ELF-1 (cell line): ENCODE measurements at places on chromosomes 2 and 18.
A peak's percentile ranks its signal among the peaks of the same experiment; 100 is the strongest.

GRCh38 chr2:12219761-12220160, 473.3 kb downstream of the LPIN1 start:
- DNase-seq, result no peak

GRCh38 chr2:156379071-156379470, 46.5 kb upstream of the NR4A2 start:
- DNase-seq, result no peak

GRCh38 chr2:100919316-100919715, 82.8 kb upstream of the RPL31 start:
- DNase-seq, result peak; percentile 33

DNA sequence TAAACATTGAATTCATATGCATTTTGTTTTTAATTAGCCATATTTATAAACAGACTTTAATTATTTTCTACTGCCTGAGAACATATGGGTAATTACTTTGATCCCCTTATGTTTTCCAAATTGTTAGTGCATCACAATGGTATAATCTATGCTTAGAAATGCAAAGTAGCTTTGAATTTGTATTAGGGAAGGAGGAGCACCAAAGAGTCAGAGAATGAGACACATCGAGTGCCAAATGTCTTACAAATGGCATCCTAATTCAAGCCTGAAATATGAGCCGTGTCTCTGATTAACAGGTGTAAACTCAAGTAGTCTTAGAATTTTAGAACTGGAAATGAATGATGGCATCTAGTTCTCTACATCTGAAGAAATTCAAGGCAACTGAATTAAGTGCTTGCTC, 8.7 kb upstream of the HNMT start:
- DNase-seq, result no peak

DNA sequence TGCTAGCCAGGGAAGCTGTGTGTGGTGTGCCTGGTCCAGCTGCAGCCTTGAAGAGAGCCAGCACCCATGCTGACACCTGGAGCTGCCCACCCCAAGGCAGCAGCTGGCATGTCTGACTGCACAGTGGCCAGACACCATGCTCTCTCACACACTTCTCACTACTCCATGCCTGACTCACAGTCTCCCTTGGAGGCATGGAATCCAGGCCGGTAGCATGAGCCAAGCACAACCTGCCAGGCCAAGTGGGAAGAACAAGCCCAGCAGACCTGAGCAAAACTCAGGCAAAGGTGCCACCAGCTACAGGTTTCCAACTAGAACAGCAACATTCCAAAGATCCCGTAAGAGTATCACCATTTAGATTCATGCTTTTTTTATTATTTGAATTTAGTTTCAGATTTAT, 625.3 kb upstream of the LRRTM4 start:
- DNase-seq, result peak; percentile 12

DNA sequence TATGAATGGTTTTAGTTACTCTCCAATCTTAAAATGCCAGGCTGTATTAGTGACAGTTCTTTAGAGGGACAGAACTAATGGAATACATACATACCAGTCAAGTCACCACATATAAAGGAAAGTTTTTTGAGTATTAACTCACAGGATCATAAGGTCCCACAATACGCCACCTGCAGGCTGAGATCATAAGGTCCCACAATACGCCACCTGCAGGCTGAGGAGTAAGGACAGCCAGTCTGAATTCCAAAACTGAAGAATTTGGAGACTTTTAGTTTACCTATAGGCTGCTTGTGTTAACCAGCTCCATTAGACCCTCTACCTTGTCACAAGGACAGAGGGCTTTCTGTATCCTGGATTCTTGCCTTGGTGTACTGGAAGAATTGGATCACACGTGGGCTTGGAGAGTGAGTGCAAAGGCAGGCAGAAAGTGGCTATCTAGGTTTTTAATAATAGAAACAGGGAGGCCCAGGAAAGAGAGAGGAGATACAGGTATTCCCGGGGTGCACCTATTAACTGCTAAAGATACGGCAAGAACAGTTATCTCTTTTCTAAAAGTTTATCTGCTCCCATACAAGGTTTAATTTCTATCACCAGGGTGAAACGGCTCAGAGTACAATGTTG, 234.9 kb upstream of the CYRIA start:
- DNase-seq, result peak; percentile 43

DNA sequence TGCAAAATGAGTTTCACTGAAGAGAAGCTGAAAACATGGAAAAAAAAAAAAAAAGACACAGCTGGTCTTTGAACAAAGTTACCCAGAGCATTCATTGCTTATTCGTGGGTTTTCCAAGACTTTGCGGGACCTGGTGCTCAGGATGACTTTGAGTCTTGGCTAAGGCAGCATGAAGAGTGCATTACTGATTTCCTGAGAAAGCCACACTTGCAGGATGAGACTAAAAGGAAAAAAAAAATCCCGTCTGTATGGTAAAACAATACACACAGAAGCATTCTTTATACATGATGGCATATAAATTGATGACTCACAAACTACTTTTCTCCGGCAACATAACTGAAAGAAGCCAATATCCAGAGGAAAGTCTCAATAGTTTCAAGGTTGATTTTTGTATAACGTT, 195.4 kb downstream of the SPP2 start:
- no peak for DNase-seq

DNA sequence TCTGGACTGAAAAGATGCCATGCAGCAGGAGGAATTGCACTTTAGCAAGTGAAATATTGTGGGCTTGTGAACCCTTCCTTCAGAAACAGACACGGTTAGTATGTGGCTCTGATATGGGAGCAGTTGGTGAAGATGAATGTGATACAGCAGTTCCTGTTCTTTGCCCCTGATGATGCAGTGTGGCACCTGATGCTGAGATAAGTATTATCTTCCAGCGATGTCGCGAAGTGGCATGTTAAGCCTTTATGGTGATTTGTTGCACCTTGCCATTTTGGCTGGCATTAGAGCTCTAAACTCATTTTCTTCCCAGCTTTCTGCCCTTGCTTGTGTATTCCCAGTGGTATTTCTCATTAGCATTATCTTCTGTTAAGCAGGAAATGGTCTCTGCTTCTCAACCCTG, 441.6 kb upstream of the RAB12 start:
- no peak for DNase-seq

DNA sequence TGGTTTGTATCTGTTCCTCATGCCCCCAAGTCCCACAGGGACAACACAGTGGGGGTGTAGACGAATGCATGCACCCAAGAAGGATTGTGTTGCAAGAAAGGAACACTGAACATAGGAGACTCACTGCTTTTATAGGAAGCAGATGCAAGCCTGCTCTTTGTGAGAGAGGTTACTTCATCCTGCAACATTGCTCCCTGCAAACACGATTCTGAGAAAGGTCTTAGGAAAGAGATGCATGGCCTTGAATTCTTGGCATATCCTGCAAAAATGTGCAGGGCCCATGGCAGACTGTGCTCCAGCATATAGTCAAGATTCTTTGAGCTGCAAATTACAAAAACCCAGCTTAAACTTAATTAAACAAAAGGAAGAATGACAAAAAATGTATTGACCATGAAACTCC, 312.2 kb upstream of the MGAT5 start:
- DNase-seq, result no peak

DNA sequence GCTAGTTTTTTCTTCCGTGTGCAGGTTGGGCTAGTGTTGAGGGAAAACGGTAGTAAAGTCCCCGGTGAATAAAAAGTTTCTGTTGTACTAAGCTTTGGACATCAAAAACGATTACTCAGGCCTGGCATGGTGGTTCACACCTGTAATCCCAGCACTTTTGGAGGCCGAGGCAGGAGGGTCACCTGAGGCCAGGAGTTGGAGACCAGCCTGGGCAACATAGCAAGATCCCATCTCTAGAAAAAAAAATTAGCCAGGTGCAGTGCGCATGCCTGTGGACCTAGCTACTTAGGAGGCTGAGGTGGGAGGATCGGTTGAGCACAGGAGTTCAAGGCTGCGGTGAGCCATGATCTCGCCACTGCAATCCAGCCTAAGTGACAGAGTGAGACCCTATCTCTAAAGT, 98.1 kb downstream of the ALPK2 start:
- DNase-seq, result no peak

DNA sequence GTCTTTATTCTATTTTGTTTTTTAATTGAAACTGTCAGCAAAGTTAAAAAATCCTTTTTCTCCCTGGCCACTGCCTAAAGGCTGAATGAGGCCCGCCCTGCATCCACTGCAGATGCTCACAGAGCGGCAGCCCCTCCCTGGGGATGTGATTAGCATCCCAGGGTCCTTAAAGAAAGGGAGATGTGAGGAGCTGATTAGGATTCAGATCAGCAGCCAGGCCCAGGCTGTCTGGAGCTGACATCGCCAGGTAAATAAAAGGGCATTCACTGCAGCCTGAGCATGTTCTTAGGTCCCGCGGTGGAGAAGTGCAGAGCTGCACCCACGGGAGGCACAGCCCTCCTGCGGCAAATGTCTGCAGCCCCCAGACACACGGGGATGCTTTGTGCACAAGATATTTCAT, 83.8 kb downstream of the LONRF2 start:
- peak; percentile 27 for DNase-seq

DNA sequence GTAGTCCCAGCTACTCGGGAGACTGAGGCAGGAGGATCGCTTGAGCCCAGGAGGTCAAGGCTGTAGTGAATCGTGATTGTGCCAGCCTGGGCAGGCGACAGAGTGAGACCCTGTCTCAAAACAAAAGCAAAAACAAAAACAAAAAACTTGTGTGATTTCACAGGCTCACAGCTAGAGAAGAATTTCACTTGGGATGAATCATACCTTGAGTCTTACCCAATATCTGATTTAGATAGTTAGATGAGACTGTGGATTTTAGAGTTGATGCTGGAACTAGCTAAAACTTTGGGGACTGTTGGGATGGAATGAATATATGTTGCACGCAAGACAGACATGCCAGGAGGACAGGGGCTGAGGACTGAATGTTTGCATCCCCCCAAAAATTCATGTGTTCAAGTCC, 4.4 kb downstream of the ANKRD29 start:
- no peak for DNase-seq

GRCh38 chr18:8424481-8424880, 184.8 kb upstream of the RAB12 start:
- no peak for DNase-seq

- DNase-seq, result peak; percentile 46
Observed at GRCh38 chr18:78981394-78981831, 1.8 kb downstream of the SALL3 start.

GRCh38 chr2:70779911-70780545, 10.4 kb downstream of the FIGLA start:
- no peak for DNase-seq

DNA sequence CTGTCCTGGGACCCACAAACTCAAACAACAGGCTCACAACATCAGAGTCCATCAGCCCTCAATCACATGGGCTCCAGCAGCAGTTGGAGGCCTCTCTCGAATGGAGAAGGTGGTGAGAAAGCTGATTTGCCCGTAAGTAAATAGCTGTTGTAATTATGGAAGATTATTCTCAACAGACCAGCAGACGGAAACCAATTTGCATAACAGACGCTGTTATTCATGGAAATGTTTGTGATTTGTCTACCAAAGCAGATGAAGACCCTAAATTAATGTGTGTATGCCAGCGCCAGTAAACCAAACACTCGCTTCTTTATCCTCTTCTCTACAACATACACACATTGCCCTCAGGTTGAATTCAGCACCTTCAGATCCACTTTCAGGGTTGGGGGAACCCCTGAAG, 23.4 kb upstream of the GALNT14 start:
- no peak for DNase-seq

DNA sequence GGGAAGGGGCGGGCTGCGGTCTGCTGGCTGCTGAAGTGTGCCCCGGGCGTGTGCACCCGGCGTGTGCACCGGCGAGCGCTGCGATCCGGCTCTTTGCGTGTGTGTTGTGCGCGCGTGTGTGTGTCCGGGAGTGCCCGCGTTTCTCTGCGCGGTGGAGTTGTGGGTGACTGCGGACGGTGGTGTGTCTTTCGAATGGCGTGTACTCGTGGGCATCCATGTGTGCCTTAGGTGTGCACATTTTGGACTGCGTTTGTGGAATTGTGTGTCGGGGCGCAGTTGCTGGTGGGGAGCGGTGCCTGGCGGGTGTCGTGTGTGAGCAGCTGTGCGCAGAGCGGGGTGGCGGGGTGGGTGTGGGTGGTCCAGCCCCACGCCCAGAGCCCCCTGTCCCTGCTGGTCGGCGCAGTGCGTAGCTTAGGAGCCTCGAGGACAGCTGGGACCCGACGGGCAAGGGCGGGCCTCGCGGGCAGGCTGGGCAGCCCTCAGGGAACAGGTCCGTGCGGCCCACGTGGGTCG, 533 bp downstream of the HPCAL1 start:
- DNase-seq, result no peak

- no peak for DNase-seq
Observed at GRCh38 chr2:10004401-10004800, 38.9 kb upstream of the KLF11 start.

- DNase-seq, result peak; percentile 50
Observed at GRCh38 chr2:235087832-235088495, 136.1 kb downstream of the SH3BP4 start.

DNA sequence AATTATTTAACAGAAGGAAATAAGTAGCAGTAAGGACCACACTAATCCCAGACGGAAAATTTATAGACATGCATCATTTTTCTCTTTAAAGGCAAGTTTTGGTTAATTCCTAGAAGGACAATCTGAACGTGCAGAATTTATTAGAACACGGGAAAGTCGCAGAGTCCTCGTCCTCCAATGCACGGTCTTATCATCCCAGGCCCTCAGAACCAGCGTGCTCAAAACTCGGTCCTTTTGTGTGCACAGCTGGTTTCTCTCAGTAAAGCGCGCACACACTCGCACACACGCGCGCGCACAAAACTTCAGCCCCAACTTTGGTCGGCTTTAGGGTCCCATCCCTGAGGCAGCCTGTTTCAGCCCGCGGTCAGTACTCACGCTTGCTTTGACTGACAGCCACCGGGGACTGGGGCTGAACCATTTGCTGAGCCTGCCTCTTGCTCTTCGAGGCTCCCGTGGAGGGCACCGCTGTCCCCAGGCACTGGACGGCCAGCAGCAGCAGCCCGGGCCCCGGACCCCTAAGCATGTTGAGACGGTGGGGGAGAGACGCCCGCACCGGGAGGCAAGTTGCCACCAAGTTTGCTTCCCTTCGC, 493 bp downstream of the FN1 start:
- DNase-seq, result peak; percentile 75

- peak; percentile 19 for DNase-seq
Observed at GRCh38 chr2:109208071-109208950, 79.3 kb downstream of the SH3RF3 start.

- no peak for DNase-seq
Observed at GRCh38 chr2:168926621-168927386, 25.7 kb downstream of the G6PC2 start.

- peak; percentile 75 for DNase-seq
Observed at GRCh38 chr2:174340400-174341292, 5.9 kb downstream of the SP9 start.

DNA sequence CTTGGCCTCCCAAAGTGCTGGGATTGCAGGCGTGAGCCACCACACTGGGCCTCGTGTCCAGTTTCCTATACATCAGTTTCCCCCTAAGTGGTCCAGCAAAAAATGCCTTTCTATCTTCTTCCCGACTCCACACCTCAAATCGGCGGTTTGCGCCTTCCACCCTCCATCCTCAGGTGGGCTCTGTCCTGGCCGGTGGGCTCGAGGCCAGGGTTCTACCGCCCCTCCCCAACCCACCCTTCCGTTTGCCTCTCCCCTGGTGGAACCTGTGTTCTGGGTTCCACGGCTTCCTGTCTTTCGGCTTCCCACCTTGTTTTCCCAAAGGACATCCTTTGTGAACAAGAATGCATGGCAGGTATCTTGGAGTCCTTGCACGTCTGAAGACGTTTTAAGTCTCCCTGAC, 104.4 kb downstream of the HS6ST1 start:
- DNase-seq, result no peak
